ENCODE measurements at places on chromosomes 1 and 21. TPM values are rescaled to one million over a fixed set of nuclear protein-coding genes. Genes with fewer than 3 reads are reported as not detected.
A peak's percentile ranks its signal among the peaks of the same experiment; 100 is the strongest.

- DNase-seq: no peak
Observed at GRCh38 chr1:208781391-208782045, 537.3 kb upstream of the PLXNA2 start.

GRCh38 chr1:224665016-224665415 is 48.9 kb downstream of the CNIH3 start:
- no peak for DNase-seq

The KRTAP10-2 gene
- total RNA-seq: not detected

DNA sequence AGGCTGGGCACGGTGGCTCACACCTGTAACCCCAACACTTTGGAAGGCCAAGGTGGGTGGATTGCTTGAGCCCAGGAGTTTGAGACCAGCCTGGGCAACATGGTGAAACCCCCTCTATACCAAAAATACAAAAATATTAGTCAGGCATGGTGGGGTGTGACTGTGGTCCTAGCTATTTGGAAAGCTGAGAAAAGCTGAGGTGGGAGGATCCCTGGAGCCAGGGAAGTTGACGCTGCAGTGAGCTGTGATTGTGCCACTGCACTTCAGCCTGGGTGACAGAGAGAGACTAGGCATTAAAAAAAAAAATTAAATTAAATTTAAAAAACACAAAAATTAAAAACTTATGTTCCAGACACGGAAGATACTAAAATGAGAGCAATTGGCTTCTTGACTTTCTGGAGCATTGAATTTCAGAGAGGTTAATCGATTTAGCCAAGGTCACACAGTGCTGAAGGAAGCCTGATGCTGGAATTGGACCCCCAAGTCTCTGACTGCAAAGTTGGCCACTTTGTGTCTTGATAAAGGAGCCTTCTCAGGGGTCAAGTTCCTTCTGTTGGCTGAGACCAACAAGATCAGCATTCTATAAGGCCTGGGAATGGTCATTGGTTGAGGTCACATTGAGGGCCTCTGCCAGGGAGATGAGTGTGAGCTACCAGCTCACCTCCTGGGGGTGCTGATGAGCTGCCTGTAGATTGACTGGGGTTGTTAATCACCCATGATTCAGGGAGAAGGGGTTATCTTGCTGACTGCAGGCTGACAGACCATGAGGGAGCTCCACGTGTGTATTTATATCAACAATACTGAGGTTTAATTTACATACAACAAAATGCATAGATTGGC is 54.3 kb downstream of the RPS6KA1 start:
- DNase-seq: no peak

DNA sequence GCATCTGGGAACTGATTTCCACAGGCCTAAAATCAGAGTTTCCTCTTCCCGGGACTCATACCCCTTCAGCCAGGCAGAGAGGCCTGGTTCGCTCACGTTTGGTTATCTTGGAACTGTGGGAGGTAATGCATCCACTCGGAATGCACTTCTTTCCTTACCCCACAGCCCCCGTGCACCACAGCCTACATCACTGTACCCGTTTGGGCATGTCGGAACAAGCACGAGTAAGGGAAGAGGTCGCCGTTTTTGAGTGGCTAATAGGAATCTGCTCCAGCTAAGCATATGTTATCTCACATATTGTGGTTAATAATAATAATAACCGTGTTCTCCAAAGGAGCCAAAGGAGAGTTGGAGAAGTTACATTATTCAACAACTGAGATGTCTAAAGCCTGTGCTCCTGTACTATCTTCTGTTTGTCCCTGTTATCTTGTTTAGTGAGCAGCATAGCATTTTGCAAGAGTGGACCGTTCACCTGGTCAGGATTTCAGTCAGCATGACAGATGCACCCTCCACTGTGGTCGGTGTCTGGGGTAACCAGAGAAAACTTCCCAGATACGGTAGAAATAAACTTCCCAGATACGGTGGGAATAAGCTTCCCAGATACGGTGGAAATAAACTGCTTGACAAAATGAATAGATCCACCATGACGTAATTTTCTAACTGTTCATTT is 198.6 kb downstream of the SDCCAG8 start:
- no peak for DNase-seq

- DNase-seq: peak; percentile 53
Observed at GRCh38 chr1:201715801-201716741, 112.9 kb upstream of the IPO9 start.

The NUAK2 gene
- total RNA-seq: 0.52 TPM

GRCh38 chr1:6951536-6951935 is 166.3 kb downstream of the CAMTA1 start:
- DNase-seq: no peak

The AIRE gene
- not detected for total RNA-seq

DNA sequence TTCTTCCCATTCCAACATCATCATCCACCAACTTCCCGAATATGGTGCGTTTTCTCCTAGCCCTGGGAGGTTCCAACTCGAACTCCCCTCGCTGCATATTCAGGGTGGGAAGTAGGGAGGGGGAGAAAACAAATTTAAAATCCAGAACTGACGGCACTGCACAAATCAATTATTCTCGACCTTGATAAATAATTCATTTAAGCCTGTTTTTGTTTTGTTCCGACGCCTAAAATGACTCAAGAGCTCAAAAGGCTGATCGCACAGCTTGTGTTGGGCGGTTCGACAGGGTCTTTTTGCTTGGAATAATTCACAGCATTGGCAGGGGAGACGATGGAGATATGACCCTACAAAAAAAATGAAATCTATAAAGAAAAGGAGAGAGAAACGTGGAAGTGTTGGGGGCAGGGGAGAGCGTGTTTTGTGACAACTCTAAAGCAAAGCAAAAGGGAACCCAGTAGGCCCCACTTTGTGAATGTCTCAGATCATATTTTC is 3.1 kb upstream of the BARHL2 start:
- DNase-seq: no peak

GRCh38 chr1:24986372-24986965 is 56.4 kb upstream of the RUNX3 start:
- DNase-seq: no peak

The SLC45A3 gene
- 6.1 TPM for total RNA-seq

DNA sequence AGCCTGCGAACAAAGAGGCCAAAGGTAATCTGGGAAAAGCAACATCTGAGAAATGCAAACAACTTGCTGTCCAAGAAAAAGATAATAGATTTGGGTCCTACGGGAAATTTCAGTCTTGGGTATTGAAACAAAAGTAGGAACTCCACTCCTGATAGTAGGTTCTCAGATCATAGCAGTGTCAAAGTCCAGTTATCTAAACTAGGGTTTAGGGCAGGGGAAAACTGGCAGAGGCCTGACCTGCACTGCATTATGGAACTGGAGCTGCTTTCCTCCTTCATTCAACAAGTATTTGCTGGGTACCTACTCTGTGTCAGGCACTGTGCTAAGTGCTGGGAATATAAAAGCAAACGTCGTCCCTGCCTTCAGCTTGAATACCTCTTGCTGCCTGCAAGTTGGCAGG is 60.7 kb upstream of the NGF start:
- DNase-seq: no peak

- no peak for DNase-seq
Observed at GRCh38 chr1:202631076-202631923, 79.0 kb downstream of the SYT2 start.

The GJA8 gene
- total RNA-seq: not detected

GRCh38 chr21:43766734-43767497 is 9.2 kb downstream of the CSTB start:
- no peak for DNase-seq

The NBPF4 gene
- not detected for total RNA-seq

DNA sequence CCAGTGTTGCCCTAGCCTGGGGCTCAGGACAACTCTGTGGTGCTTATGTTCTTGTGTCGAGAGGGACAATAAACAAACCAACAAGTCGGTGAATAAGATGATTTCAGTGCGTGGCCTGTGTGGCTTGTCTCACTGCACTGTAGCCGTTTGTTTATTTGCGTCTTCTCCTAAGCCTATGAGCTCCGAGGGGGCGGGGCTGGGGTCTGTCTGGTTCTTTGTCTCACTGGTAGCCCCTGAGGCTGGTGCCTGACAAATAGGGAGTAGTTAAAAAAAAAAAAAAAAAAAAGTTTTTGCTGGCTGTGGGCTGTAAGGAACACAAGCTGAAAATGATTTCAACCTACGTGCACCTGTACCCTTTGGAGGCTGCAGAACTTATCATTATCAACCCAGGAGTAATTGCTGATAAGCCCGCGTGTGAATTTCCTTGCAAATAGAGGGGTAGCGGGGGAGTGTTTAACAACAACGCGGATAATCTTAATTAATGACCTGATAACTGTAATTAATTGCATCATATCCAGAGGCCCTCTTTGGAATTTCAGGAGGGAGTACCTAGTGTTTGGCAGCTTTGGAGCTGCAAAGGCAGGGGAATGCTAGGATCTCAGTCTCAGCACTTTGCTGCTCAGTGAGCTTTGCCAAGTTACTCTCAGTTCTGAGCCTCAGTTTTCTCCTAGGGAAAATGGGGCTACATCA is 925 bp upstream of the ARHGEF10L start:
- DNase-seq: no peak

The WDR64 gene
- total RNA-seq: not detected

- no peak for DNase-seq
Observed at GRCh38 chr1:6471970-6472368, 6.0 kb upstream of the TNFRSF25 start.

DNA sequence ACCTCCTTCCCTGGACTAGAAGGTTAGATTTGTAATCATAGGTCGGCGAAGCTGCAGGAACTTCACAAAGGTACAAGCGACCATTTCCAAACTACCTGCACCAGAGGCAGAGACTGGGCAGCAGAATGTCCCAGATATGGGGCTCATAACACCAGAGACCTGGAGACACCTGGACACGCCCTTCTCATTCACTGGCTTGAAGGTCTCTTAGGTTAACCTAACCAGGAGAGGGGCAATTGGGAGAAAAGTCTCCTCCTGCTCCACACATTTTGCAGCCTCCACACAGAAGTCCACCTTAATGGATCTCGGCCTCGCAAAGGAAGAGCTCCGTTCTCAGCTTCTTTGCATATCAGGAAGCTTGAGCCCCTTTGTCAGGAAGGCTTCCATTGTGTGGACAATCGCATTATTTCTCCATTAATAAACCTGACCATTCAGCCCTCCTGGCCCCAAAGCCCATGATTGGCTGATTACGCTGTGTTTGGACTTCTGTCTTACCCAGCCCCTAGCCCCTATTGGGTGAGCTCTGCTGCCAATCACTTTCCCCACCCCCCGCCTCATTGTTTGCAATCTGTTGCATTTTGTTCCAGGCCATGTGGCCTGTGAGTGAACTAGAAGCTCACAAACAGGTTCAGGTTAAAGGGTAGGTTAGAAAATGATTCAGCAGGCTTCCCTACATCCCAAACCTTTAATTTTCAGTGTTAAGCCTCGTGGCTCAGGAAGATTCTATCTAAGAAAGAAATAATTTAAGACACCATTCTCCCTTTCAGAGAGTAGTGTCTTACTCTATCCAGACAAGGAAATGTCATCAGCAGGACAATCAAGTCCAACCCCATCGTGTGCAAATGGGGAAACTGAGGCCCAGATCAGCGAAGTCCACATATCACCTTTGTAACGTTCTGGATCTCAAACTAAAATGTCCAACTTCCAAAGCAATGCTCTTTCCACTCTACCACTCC is 2.8 kb downstream of the MYCL start:
- no peak for DNase-seq

The C8A gene
- total RNA-seq: not detected

The C1orf167 gene
- 6.1 TPM for total RNA-seq

The RAVER2 gene
- 18.3 TPM for total RNA-seq

Data from heart left ventricle (tissue), 16 donors.